ENCODE measurements at places on chromosomes 12 and 14.

DNA sequence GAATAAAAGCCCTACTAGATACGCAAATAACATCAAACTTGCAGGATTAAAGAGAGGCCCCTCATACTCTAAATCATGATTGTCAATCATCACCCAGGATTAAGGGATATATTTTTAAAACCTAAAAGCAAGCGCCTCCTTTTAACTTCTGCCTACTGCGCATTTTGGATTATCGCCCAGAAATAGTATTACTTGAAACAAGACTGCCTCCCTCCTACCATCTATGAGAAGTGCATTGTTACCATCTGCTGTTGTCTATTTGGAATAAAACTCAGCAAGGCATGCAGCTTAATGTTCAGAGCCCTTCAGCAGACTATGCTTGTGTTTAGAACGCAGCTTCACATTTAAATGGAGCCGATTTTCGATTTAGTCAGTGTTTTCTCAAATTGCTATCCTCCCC lies 79.6 kb downstream of the EXOC5 start:
- no peak for DNase-seq

GRCh38 chr14:93953739-93954515 lies 22.4 kb downstream of the ASB2 start:
- no peak for DNase-seq

DNA sequence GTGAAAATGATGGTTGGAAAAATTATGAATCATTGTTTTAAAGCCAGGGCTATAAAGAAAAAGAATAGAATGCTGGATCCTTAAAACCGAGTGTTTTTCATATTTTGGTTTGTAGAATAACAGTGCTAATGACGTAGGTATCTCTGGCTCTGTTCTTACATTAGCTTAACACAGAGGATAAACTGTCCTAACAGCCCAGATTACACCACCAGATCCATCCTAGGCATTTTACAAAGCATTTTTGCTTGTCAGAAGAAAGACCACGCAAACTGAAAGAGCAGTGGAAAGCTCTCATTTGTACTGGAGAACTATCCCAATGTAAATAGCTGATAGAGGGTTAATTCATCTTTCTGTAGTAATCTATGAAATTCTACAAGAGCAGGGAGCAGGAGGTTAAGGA lies 13.6 kb downstream of the IFT81 start:
- DNase-seq = no peak

DNA sequence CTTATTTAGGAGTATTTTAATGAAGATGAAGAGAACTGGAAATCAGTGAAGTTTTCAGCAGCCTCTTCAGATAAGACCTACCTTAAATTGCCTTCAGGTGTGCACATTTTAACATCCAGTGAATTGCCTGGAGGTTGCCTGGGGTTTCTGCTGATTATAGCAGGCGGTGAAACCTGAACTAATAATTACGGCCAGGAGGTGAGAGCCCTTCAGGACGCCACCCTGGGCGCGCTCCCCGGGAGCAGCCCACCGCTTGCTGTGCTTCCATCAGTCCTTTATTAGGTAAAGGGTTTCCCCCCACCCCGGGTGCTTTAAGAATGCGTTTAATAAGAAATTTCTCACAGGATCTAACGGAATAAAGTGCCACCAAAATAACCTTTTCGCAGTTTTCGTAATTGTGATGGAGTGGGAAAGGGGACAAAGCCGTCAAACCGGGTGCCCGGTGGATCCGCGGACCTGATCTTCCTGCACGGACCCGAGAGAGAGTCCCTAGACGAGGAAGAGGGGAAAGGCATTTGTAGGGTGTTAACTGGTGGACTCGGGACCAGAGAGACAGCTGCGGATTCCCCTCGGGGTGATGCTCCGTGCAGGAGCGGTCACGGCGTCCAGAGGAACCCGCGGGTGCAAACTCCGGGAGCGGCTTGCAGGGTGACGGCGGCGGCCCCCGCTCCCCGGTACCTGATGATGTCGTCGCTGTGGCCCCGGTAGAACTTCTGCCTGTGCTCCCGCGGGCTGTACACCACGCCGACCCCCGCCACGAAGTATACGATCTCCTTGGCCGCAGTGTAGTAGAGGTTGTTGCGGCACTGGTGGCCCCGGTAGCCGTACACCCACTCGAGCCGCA lies 902 bp downstream of the EML5 start:
- DNase-seq = no peak

- no peak for DNase-seq
These were observed 89.9 kb downstream of the OTOGL start for GRCh38 chr12:80189241-80189640.

DNA sequence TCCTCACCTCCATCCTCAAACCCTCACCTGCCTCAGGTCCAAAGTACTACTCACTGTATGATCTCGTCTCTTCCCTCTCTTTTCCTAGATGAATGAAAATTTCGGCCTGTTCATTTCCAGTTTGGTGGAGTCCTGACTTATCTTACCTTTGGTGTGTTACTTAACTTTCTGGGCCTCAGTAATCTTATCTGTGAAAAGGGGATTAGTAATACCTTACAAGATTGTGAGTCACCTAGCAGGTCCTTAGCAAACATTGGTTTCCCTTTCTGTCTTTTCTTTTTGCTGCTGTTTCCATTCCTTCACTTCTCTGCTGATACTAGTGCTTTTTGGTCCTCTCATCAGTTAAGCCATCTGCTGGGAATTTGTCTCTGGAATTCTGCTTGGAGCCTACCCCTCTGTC lies 52.8 kb downstream of the AKAP6 start:
- DNase-seq = no peak

DNA sequence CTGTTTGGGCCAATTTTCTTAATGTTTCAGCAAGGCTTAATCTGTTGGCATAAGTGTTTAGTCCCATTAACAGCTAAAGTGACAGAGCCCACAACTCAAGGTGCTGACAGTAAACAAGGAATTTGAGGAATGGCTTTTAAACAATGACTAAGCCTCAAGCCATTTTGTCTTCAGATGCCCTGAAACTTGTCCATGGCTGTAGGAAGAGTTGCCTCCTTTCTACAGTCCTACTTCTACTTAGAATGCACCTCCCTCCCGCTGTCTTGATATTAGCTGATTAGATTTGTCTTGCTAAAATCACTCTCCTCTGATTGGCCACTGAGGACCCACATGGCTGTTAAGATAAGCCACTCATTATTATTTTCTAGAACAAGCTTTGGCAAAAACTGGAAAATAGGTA lies 188.4 kb upstream of the OTX2 start:
- no peak for DNase-seq

DNA sequence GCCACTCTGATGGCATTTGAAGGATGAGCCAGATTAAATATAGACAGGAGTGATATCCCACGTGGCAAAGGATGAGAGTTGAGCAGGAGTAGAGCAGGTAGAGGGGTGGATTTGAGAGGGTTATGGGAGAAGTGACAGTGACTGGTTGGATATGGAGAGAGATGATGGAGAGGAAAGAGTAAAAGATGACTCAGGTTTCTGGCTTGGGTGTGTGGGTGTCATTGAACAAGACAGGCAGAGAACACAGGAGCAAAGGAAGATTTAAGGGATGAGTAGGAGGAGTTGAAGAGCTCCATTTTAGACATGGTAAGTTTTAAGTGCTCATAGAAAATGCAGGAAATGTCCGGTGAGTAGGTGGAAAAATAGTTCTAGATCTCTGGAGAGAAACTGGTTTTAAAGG lies 136.9 kb downstream of the EGLN3 start:
- no peak for DNase-seq

DNA sequence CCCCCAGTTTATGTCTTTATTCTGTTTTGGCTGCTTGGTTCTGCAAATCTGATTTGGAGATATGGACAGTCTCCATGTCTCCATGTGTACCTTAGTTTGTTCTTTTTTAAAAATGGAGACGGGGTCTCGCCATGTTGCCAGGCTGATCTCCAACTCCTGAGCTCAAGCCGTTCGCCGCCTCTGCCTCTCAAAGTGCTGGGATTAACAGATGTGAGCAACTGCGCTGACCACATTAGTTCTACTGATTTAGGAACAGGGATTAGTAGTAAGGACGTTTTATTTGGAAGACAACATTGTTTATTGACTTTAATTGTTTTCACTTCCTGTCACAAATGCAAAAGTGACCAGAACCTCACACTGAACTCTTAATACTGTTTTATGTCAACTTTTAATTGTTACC lies 14.7 kb downstream of the AEBP2 start:
- DNase-seq = no peak

DNA sequence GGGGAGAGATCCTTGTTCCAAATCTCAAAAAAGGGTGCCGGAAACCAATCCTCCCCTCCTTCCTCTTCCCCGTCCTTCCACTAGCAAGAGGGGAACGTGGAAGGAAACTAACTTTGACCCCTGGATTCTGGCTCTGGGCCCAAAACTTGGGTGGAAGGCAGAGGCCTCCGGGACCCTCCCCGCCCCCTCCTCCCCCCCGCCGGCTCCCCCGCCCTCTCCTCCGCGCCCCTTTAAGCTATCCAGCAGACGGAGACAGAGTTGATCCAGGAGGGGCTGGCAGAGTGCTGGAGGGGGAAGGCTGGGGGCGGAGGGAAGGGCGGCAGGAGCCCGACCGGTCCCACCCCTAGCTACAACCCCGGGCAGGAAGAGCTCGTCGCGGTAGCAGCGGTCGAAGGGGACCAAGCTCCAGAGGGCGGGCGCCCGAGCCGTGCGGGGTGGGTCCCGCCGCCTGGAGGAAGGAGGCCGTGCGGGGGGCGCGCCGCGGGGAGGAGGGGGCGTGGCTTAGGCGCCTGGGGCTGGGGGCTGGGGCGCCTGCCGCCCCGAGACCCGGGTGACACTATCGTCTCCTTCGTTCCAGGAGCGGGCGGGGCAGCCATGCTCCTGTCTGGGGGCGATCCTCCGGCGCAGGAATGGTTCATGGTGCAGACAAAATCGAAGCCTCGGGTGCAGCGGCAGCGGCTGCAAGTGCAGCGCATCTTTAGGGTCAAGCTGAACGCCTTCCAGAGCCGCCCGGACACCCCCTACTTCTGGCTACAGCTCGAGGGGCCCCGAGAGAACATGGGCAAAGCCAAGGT lies at the start of gene NYNRIN:
Gene NYNRIN (plus strand): TSS at position 351 of the 794 bp plus-strand sequence. CDS start 244 bp downstream, at position 595.
- DNase-seq = no peak

GRCh38 chr14:77579065-77579464 lies 37.4 kb downstream of the SPTLC2 start:
- no peak for DNase-seq

DNA sequence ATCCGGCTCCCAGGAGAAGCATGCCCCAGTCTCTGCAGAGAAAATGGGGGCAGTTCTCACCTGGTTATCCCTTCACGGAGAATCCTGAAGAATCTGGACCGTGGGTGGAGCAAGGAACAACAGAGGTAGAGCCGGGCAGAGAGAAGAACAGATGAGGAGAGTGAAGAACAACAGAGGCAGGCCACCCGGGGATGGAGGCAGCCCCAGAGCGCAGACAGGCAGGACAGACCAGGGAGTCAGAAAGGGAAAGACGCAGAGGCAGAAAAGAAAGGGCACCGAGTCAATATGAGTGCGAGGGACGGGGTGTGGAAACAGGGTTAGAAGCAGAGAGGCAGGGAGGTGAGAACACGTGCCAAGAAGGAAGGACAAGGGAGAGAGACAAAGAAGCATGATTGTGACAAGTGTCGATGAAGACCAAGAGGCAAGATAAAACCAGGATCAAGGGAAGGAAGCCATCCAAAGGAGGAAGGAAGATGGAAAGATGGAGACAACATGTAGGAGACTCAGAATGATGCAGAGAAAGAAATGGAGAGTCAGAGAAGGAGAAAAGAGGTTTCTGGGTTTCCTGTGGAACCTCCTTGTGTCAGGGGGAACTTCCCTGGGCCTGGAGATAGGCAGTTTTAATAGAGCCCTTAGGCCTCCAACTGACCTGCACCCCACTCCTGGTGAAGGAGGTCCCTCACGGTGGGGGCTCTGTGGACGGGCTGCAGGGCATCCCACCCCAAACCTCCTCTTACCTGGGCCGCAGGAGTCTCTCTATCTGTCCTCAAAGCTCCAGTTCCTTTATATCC lies at the start of gene MYH6:
Gene MYH6 (minus strand): TSS at position 758 of the 791 bp plus-strand sequence. CDS start 1,050 bp downstream, outside the sequence.
- DNase-seq = no peak

DNA sequence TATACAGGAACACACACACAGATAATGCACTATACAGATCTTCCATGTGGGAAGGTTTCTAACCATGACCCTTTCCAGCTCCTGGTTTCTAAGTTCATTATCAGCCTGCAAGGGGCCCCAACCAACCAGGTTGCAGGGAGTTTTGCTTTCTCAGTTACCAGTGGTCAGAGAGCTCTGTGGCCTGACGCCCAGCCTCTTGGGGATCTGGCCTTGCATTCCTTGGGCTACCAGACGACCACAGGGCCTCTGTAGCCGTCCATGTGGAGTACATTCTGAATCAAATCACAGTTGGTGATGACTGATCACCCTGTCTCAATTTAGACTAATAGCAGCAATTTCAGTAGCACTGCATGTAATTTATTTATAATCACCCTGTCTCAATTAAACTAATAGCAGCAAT lies 47.5 kb downstream of the PAH start:
- DNase-seq = no peak

GRCh38 chr12:76921100-76921471 lies 42.3 kb upstream of the CSRP2 start:
- DNase-seq = no peak

DNA sequence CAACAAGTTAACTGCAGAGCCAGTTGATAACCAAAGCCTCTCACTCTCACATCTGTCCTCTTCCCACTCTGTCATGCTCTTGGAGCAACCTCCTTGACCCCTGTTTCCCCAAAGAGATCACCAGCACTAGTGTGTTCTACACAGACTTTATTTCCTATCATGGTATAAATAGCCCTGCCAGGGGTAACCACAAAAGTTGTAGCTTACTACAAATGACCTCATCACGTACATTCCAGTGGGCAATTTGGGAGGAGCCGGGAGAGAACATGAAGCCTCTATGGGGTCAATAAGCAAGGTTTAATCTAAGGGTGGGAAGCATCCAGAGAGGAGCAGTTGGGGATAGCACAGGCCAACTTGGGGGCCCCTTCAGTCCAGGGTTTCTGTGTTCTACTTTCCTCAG lies 186.5 kb downstream of the KCNA5 start:
- DNase-seq = no peak

DNA sequence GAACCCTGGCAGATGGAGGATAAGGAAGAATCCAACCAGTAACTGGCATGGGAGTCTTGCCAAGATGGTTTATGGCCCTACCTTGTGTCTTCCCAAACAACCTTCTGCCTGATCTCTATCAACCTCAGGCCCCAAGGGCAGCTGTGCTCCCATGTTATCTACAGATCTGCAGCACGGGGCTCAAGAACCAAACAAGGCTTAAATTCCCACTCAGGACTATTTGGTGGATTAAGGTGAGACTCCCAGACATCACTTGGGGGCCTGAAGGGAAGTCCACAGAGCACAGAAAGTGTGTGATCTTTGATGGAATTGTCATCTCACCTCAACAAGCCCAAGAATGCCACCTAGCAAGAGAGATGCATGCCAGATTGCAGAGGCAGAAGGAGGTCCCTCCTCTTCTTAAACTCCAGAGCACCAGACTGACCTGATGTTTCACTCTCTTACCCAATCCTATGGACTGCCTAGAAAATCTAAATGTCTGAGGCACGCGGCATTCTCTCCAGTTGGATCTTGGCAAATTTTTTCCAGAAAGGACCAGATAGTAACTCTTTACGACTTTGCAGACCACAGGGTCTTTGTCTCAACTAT lies 759.5 kb upstream of the TBX3 start:
- no peak for DNase-seq
